ENCODE measurements at places on chromosomes 3 and 15.

GRCh38 chr15:55250392-55250791 is 39.2 kb downstream of the RAB27A start:
- DNase-seq = no peak

DNA sequence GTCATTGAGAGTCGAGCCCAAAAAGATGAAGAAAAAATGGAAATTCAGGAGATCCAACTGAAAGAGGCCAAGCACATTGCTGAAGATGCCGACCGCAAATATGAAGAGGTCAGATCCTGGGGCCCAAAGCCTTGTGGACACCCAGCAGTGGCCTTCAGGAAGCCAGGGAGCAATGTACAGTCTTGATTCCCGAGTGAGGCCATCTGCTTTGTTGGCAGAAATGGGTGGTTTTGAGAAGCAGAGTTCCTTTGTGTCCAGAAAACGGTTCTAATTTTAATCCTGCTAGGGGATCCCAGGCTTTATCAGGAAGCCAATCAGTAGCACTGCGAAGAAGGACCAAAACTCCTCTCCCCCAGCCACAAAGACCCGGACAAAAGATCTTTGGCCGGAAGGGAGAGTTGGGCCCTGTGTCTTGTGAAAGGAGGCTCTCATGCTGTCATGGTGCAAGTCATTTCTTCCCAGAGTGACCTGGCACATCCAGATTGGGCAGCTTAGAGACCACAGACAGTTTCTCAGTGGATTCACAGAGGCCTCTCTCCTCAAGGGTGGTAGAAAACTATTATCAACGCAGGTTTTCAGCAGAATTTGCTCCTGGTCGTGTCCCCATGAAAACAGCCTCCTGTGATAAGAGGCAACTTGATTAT is 17.1 kb downstream of the TPM1 start:
- no peak for DNase-seq

DNA sequence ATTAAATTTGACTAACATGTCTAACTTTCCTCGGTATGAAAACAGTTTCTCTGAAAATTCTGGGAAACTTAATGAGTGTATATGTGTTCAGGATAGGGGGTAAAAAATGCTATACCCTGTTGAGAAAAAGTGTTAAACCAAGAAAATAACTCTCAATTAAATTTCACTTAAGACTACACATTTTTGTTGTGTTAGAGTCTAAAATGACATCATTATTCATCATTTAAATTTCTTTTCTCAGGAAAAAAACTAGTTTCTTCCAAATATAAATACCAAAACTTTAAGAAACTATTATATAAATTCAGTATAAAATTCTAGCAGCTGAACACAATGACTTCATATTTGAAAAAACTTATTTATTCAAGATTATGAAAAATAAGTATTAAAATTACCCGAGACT is 52.2 kb downstream of the ZNF148 start:
- no peak for DNase-seq

- no peak for DNase-seq
Measured at GRCh38 chr3:72313308-72313707, 528.4 kb upstream of the PROK2 start.

- DNase-seq = no peak
Measured at GRCh38 chr15:47516972-47517371, 200.3 kb upstream of the SEMA6D start.

Data from activated naive CD4-positive, alpha-beta T cell treated with Interleukin-2 at 50 U/mL for 16 hours (primary cell).